Epithelial cell of proximal tubule (primary cell): ENCODE measurements at places on chromosomes 1 and 21. TPM values are rescaled to one million over a fixed set of nuclear protein-coding genes. Genes with fewer than 3 reads are reported as not detected.
A peak's percentile ranks its signal among the peaks of the same experiment; 100 is the strongest.

TTLL7 gene
- total RNA-seq, result 2.9 and 5.3 TPM in 2 replicates

MYOC gene
- not detected in 2 replicates for total RNA-seq

LCE3D gene
- not detected in 2 replicates for total RNA-seq

GSTM5 gene
- total RNA-seq, result not detected in 2 replicates

UROD gene
- total RNA-seq, result 104 and 141 TPM in 2 replicates

GFI1 gene
- total RNA-seq, result 0.12 and 0.14 TPM in 2 replicates

LAMB3 gene
- 65.5 and 72.0 TPM in 2 replicates for total RNA-seq

ADAMTS5 gene
- total RNA-seq, result 2.4 and 3.4 TPM in 2 replicates

ANKRD35 gene
- 0.36 and 1.6 TPM in 2 replicates for total RNA-seq

GRCh38 chr1:66265796-66266195 lies 268.2 kb upstream of the SGIP1 start:
- DNase-seq, result no peak

GRCh38 chr1:9302745-9303524 lies 10.2 kb downstream of the SPSB1 start:
- peak; percentile 71 for DNase-seq

DNA sequence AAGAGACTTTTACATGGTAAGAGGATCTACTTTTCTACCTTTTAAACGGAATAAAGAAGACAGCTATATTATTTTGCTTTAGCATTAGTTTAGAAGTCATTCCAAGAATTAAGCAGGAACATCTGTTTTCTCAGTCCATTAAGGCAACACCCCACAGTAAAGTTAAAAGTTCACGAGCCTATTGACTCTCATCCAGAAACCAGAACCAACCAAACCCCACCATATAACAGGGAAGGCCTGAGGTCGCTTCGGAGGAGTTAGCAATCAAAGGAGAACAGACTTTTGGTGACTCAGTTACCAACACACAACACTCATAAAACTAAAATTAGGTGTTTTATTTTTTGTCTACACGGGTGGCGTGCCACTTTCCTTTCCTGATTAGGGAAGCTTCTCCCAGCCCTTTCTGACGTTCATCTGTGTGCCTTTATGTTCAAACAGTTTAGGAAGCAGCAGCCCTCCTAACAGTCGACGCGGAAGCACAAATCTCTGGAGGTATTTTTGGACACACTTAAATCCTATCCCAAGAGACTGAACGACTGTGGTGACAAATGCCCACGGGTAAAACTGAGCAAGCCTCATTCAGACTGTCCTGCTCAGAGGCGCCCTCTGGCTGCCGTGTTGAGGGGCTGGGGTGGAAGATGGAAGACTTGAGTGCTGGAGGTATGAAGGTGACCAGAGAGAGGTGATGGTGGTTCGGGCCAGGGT lies 8.6 kb upstream of the PLA2G2C start:
- DNase-seq, result no peak

GRCh38 chr1:119086830-119087229 lies 53.6 kb downstream of the WARS2 start:
- no peak for DNase-seq

DNA sequence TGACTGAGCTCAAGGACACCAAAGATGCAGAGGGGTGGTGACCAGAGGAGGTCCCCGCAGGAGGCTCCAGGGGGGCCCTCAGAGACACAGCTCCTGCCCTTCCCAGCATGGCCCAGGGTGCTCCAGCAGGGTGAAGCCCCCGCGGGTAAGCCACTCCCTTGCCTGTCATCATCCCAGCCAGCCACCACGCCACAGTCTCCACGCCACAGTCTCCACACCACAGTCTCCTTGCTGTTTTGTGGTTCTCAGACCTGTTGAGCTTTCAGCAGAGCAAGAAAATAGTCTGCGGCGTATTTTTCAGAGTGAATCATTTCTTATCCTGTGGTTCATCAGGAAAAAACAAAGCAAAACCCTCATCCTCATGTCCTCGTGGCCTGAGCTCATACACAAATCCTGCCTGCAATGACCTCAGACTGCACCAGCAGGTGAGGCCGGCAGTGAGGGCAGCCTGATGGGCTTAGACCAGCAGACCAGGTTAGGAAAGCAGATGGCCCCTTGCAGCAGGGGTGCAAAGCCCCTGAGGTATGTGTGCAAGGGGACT lies 25.7 kb upstream of the ABCG1 start:
- DNase-seq, result no peak

DNA sequence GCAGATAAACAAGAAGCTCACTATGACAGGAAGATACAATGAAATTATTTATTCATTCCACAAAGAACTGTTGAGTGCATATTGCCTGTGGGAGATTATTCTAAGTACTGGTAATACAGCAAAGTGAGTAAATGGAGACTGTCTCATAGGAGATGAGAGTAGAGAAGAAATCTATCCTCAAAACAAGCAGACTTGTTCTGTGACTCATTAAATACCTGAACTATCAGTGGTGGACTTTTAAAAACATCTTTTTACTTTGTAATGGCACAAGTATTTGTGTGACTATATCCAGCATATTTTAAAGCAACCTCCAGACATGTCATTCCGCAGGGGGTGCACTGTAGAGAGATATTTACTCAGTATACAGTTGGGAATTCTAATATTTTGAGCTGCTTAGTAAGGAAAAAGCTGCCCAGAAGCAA lies 259.2 kb downstream of the FMN2 start:
- no peak for DNase-seq

DNA sequence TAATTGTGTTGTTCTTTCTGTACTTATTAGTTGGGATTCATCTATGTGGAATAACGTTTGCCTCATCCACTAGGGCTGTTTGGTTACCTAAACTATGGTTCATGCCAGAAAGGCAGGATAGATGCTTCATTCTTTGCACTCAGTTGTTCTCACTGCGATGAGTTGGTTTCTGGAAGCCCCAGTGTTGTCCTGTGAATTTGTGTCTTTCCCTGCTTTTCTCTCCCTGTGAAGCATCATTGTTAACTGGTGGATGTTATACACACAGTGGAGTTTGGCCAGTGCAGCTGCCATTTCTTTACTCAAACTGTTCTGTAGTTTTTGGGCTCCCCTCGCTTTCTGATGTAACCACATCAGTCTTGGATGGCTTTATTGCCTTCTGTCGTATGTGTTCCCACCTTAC lies 143.6 kb upstream of the COL6A1 start:
- no peak for DNase-seq

GRCh38 chr1:19229828-19230325 lies 19.8 kb upstream of the UBR4 start:
- DNase-seq, result no peak

- DNase-seq, result no peak
Measured at GRCh38 chr1:234756066-234756774, 146.2 kb upstream of the IRF2BP2 start.

GRCh38 chr21:39097981-39098380 lies 85.3 kb downstream of the PSMG1 start:
- DNase-seq, result no peak

GRCh38 chr1:205357567-205357966 lies 845 bp upstream of the KLHDC8A start:
- no peak for DNase-seq

DNA sequence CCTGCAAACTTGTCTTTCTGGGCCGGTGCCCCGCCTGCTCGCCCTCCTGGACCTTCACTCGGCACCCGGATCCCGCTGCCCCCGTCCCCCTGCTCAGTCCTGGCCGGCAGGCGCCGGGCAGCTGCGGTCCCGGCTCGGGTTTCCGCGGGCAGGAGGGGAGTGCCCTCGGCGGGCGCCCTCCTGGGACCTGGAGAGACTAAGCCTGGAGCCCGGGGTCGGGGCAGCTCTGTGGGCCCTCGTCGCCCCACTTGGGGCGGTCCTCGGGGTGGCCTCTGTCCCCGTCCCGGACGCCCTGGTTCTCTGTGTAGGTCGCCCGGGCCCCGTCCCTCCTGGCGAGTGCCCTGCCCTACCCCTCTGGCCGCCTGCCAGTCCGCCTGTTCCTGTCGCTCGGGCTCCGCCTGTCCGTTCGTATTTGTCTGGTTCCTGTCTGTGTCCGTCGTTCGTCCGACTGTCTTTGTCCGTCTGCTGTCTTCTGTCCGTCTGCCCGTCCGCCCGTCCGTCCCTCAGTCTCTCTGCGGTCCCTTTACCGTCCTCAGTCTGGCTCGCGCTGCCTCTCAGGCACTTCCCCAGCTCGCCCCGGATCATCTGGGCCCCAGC lies 490 bp downstream of the SERINC2 start:
- DNase-seq, result no peak

GRCh38 chr1:202642212-202642611 lies 68.0 kb downstream of the SYT2 start:
- DNase-seq, result no peak

- no peak for DNase-seq
Measured at GRCh38 chr1:28247612-28248272, 11.6 kb upstream of the SESN2 start.

DNA sequence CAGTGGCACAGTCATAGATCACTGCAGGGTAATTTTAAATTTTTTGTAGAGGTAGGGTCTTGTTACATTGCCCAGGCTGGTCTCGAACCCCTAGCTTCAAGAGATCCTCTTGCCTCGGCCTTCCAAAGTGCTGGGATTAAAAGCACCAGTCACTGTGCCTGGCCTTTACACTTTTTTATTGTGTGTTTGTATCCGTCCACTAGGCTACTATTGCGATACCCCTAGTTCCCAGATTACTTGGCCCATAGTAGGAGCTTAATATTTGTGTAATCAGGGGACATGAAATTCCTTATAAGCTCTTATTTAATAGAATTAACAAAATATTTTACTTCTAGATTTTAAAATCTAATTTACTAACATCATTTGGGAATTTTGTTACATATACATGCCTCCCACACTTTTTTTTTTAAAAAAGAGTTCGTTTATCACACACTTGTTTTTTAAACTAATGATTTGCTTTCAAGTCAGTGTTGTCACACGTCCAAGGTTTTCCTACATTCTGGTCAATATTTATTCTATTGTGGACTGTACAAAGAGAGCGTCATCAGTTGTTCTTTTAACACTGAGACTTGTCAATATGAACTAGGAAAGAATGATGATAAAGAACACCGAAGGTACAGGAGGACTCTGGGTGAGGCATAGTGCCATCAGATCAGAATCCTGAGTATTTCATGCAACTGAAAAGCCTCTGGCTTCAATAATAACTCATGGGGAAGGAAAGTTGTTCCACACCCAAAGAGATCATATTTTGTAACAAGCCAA lies 63.7 kb downstream of the LEPR start:
- no peak for DNase-seq

DNA sequence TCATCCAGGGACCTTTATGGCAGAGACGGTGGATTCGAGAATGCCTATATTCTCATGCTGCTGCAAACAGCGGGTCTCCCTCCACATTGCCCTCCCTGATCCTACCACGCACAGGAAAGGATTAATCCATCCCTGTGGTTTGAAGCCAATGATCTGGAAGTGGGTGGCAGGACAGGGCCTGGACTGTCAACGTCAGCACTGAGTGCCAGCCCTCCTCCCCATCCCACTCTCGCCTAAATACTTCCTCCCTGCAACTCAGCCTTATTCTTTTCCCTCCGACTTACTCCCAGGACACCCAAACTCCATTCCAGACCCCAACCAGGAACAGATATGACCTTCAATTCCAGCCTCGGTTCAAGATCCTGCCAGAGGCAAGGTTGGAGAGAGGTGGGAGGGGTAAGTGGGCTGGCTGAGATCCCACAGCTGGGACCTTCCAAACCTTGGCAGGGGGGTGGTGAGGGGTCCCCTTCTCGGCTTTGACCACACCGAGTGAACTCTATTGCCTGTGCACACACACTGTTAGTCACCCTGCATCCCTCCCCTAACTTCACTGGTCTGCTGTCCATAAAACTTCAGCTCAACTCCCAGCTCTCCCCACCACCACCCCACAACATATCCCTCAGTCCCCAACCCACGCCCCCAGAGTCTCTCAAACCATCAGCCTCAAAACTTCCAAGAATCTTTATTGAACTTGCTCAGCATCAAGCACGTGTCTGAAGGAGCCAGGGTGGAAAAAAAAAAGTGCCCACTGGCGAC lies 2.4 kb upstream of the S100A5 start:
- DNase-seq, result no peak

DNA sequence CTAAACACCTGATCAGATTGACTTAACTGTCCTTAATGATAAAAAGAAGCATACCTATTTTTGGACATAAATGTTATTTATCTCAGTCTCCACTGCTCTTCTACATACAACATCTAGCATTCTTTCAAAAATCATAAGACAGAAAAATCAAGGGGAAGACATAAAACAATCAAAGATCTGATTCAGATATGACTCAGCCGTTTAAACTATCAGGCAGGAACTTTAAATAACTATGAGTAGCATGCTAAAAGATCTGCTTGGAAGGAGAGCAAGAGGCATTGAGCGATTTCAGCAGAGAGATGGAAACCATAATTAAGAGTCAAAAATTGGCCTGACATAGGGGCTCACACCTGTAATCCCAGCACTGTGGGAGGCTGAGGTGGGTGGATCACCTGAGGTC lies 27.2 kb upstream of the SLC22A15 start:
- no peak for DNase-seq

GRCh38 chr1:1069056-1069710 lies 4.9 kb downstream of the RNF223 start:
- DNase-seq, result no peak

- DNase-seq, result no peak
Measured at GRCh38 chr1:217040711-217041455, 317.7 kb upstream of the ESRRG start.

DNA sequence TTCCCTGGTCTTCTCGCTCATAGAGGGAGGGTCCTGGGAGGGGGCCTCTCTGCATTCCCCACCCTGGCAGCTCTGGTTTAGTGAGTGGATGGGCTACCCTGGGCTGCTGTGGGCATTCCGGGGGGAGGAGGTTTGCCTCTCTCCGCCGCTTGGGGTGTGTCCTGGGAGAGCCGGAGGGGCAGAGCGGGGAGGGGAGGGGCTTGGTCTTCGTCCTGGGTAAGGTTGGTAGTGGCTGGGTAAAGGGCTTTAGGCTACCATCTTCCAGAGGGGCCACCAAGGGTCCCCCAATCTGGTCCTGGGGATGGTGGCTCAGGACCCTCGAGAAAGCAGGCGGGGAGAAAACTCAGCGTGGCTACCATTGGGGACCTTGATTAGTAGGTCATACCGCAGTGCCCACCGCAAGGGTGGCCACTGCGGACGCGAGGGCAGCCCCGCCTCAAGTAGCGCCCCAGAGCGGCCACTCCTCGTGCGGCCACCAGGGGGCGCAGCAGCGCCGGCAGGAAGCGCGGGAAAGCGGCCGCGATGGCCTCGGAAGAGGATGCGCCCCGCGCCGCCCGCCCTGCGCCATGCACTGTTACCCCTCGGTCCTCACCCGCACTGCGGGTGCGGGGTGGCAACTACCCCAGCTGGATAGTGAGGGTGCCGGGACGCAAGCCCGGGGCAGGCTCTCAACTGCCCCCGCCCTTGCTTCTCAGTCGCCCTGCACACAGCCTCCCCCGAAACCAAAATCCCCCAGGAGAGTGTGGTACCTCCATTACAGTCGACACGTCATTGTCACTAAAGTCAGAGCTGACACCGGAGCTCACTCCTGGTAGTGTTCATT lies 44.1 kb upstream of the SLC25A33 start:
- no peak for DNase-seq

- DNase-seq, result no peak
Measured at GRCh38 chr1:50271968-50272578, 151.2 kb downstream of the DMRTA2 start.

DNA sequence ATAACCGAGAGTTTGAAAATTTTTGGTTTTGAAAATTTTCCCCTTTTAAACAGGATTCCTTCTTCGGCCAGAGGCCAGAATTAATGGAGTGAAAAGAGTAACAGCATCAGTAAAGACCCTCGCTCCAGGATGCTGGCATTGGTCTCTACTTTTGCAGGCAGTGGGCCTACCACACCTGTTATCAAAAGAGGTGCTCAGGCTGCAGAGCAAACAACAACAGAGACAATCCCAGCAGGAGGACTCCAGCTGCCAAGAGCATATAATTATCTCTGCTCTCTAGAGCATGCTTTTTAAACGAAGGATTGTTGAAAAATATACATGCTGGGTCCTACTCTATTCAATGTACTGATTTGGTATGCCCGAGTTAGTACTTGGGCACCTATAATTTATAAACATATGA lies 1048.5 kb downstream of the PLA2G4A start:
- no peak for DNase-seq

- no peak for DNase-seq
Measured at GRCh38 chr1:20640183-20640597, 6.9 kb downstream of the PINK1 start.
